ENCODE measurements at places on chromosomes 11 and 22. TPM values are rescaled to one million over a fixed set of nuclear protein-coding genes. Genes with fewer than 3 reads are reported as not detected.
A peak's percentile ranks its signal among the peaks of the same experiment; 100 is the strongest.

MPZL2 gene
- total RNA-seq: 22.2 TPM

UBQLNL gene
- not detected for total RNA-seq

TECTA gene
- 0.67 TPM for total RNA-seq

LARGE1 gene
- total RNA-seq: 78.1 TPM

OR52N5 gene
- total RNA-seq: not detected

UBE4A gene
- 51.2 TPM for total RNA-seq

SPTBN2 gene
- total RNA-seq: 1.9 TPM

OR4X2 gene
- not detected for total RNA-seq

ZNRD2 gene
- 16.5 TPM for total RNA-seq

C11orf97 gene
- not detected for total RNA-seq

- DNase-seq: peak; percentile 24
Observed at GRCh38 chr22:36738416-36739020, 35.0 kb upstream of the CACNG2 start.

DNA sequence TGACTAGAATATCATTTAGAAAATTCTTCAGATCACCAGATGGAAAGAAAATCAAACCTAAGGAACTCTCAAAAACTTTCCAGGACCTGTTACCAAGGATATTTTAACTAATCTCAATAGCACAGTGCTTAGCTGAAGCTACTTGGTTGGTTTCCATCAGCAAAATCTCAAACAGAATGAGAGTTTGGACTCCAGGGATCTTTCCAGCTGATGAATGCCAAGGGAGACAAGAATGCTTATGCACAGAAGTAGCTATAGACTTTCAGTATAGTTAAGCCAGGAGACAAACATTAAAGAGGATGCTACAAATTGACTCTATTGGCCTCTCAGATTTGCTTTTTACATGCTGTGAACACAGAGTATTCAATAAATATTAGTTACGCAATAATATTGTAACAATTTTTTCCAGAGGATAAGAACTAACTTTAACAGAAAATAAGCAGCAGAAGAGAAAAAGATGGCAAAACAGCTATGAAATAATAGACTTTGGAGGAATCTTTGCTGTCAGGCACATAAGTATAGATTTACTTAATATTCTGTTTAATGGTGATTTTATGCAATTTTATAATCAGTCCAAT, 331.4 kb downstream of the DLG2 start:
- DNase-seq: no peak

DNA sequence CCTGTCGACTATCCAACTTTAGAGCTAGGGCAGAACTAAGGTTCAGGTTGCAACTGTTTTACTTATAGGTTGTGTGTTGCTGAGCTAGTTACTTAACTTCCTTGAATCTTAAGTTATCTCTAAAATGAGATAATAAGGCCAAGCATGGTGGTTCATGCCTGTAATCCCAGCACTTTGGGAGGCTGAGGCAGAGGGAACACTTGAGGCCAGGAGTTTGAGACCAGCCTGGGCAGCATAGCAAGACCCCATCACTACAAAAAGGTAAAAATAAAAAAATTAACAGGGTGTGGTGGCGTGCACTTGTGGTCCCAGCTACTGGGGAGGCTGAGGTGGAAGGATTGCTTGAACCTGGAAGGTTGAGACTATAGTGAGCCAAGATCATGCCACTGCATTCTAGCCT, 2.1 kb downstream of the ACCS start:
- DNase-seq: no peak

GRCh38 chr11:31841435-31841834, 30.3 kb upstream of the PAX6 start:
- no peak for DNase-seq

DNA sequence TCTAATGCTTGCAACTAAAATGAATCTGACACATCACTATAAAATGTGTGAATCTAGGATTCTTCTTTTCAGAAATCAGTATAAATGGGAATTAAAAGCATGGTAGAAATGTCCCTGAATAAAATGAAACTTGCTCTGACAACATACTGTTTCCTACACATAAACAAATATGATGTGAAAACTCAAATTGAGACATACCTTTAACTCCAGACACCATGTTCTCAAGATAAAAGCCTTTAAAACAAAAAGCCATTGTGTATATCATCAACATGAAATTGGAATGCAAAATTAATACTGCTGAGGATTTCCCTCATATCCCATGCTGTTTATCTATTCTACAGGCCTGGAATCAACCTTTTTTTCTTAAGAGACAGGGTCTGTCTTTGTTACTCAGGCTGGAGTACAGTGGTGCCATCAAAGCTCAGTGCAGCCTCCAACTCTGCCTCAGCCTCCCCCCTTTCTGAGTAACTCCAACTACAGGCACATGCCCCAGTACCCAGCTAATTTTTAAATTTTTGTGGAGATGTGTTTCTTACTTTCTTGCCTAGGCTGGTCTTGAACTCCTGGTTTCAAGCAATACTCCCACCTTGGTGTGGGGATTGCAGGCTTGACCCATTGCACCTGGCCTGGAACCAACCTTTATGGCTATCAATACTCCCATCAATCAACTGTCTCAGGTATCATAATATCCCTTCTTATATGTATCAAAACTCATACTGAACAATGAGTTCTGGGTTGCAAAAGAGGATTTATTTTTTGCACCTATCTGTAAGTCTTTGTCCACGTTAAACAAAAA, 6.7 kb downstream of the TAF1D start:
- no peak for DNase-seq

DNA sequence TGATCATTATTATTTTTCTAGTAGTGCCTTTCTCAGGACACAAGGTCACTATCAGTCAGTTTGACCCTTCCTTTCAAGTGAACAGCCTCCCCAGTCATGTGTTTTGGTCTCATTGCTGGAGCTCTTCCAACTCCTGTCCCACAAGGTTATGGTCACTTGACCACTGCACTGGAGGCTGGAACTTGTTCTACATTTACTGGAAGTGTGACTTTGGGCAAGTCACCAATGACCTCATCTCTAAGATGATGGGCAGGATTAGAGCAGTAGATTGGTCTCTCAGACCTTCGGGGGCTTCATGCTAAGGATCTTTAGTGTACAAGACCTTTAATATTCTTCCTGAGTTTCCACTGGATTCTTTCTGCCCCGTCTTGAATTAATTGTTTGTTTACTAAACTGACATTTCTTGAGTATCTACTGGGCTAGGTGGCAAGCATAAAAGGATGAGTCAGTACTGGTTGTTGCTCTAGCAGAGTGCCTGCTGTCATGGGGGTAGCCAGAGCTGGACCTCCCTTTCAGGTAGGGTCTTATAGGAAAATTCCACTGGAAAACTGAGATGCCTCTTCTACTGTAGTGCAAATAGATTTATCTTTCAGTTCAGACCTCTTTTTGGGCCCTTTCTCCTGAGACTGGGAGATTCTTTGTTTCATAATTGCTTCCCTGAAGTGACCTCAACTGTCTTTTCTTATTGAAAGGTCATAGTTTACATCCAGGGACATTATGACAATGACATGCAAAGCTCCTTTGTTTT, 106.8 kb downstream of the GRAMD1B start:
- DNase-seq: no peak

DNA sequence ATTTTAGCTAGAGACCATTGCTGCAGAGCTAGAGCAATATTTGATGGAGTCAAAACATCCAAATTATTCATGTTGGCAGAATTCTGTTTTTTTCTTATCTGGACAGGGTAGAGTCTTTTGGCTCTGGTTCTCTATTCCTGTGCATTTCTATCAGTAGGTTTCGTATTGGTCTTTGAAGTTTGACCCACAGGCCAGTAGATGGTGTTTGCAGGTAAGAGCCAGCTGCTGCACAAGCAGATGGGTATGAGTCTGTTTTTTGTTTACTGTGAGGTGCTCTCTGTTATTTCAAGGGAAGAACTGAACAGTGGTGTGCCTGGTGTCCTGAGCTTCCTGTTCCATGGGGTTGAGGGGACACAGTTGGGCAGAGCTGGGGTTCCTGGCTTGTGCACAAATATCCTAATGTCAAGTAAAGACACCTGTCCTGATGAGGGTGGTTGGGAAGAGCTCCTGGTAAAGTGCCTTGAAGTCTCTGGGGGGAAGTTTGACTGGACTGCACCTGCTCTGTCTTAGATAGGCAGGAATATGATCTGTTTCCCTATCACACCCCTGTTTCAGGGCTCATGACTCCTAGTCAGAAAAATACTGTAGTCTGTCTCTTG, 34.0 kb upstream of the SLC22A25 start:
- no peak for DNase-seq

DNA sequence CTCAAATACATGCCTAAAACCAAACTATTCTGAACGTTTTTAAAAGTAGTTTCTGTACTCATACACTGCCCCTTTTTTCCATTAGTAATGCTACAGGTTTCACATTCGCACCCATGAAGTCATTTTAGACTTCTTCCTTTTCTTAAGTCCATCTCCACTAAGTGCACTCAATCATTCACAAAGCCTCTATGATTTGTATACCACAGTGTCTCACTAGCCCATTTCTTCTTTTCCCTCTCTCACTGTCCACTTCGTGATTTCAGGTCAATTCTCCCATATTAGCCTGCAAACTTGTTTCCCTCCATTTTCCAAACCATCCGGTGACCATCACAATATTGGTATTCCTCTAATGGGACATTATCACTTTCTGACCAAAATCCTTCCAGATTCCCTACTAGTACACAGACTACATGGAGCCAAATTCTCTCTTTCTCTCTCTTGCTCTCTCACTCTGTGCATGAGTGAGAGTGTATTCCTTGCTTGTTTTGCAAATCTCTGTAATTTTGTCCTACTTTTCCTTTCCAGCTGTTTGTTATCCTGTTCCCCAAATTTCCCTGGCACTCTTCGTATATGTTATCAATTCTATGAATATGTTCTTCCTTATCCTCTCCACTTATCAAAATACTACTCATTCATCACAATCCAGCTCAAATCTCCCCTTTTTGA, 3.4 kb upstream of the ZC3H12C start:
- DNase-seq: no peak

- DNase-seq: no peak
Observed at GRCh38 chr22:30697975-30698374, 3.3 kb downstream of the OSBP2 start.

- DNase-seq: no peak
Observed at GRCh38 chr22:41300661-41301060, 664 bp upstream of the ZC3H7B start.

GRCh38 chr11:79159657-79160450, 281.0 kb downstream of the TENM4 start:
- DNase-seq: no peak

DNA sequence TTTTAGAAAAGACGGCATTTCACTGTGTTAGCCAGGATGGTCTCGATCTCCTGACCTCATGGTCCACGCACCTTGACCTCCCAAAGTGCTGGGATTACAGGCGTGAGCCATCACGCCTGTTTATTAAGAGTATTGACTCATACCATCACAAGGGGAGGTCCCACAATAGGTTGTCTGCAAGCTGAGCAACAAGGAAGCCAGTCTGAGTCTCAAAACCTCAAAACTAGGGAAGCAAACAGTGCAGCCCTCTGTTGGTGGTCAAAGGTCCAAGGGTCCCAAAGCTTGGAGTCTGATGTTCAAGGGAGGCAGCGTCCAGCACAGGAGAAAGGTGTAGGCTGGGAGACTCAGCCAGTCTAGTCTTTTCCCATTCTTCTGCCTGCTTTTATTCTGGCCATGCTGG, 32.8 kb upstream of the LDLRAD3 start:
- DNase-seq: no peak

GRCh38 chr11:46380340-46381047, 975 bp upstream of the MDK start:
- DNase-seq: peak; percentile 91

- DNase-seq: no peak
Observed at GRCh38 chr11:6895010-6895409, 2.7 kb upstream of the OR2D2 start.

GRCh38 chr11:106070606-106071005, 6.5 kb downstream of the KBTBD3 start:
- DNase-seq: no peak

DNA sequence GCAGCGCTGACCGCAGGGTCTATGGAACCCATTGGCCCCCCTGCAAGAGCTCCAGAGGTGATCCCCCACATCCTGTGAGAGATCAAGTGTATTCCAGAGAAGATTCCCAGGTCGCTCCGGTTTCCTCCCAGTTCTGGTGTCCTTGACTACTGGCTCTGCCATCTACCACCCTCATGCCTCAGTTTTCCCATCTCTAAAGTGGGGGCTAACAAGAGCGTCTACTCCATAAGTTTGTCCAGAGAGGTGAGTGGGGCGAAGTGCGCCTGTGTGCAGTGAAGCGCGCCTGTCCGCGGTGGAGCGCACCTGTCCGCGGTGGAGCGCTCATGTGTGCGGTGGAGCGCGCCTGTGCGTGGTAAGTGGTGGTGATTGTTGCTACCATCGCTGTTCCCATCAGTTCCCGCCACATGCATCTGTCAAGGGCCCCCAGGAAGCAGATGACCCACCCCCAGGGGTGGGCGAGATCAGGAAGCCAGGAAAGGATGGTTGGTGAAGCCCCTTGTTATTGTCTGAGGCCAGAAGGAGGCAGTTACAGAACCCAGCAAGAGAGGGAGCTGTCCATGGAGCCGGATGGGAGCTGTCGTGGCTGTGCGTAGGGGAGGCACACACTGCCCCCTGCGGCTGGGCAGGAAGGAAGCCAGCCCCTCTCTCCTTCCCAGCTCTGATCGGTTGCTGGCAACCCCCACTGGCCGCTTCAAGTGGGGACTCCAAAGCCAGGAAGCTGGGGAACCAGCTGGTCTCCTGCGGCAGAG, 73.2 kb upstream of the FGF3 start:
- no peak for DNase-seq

- DNase-seq: no peak
Observed at GRCh38 chr11:7533199-7534041, 19.6 kb downstream of the PPFIBP2 start.

Measured in Peyer's patch (tissue), 4 donors.